ENCODE measurements at places on chromosomes 1 and 21.

DNA sequence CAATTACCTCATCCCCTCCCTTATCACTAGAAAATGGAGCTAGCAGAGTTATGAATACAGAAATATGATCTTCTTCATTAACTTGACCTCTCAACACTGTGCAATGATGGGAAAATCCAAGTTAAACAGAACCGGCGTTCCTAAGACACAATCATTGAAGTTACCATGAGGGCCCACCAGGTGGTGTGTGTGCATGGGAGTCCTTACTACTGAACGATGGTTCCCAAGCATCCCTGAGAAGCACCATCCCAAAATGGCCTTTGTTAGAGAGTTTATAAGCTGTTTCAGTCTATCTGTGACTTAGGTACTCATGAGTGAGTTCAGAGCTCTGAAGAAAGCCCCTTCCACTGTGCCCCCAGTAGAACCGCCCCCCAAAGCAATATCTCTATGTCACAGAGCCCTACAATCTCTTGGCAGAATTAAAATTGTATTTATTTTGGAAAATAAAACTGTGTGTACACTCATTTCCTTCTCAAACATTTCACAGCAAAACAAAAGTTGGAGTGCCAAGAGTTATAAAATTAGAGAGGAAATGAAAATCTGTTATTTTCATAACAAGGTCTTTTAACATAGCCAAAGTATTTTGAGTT is 56.8 kb downstream of the PLD5 start:
- peak; percentile 81 for DNase-seq

DNA sequence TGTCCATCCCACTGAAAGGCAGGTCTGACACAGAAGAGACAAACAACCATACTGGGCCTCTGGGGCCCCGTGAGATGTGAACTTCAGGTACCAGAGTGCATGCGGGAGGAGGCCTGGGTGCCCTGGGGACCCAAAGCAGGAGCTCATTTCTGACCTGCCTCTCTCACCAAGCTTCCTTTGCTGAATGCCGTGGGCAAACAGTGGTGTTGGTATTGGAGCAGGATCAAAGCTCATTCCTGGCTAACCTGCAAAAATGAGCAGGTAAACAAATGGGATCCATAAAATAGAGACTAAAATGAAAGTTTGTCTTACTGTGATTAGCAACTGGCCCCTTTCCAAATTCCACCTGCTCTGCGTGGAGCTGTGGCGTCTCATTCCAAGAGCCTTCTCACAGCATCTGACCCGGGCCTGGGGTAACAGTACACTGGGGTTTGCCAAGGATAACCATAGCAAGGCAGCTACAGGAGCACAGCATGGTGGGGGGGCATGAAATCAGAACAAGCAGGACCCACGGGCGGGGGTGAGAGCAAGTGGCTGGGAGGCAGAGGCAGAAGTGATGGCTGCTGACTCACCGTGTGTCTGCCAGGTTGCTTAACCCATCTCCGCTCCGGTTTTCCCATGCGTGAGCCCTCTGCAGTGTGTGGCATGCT is 103.6 kb downstream of the KIF26B start:
- peak; percentile 68 for DNase-seq

DNA sequence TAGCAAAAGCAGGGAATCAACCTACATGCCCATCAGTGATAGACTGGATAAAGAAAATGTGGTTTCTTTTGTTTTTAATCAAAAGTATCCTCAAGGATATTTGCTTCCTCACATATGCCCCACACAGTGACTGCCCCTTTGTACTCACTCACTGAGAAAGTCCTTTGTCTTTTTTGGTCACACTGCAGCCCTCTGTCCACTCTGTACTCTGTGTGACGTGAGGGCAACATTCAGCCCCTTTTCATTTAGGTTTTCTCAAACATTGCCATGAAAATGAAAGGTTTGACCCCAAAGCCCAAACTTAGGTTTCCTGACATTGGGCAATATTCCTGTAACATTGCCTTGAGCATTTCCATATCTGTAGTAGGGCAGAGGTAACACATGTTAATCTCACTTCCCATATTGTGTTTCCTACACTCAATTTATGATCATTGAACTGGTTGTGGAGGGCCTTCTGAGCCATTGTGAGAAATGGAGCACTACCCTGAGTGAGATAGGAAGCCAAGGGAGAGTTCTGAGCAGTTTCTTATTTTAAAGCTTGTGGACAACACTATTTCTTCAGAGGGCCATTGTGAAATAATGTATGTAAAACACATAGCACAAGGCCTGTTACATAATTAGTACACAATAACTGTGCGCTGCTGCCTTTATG is 501.9 kb upstream of the C1orf87 start:
- DNase-seq, result no peak

- DNase-seq, result no peak
Observed at GRCh38 chr1:76140227-76140626, 65.7 kb downstream of the ST6GALNAC3 start.

GRCh38 chr1:88022516-88022915 is 661.6 kb upstream of the PKN2 start:
- DNase-seq, result no peak

DNA sequence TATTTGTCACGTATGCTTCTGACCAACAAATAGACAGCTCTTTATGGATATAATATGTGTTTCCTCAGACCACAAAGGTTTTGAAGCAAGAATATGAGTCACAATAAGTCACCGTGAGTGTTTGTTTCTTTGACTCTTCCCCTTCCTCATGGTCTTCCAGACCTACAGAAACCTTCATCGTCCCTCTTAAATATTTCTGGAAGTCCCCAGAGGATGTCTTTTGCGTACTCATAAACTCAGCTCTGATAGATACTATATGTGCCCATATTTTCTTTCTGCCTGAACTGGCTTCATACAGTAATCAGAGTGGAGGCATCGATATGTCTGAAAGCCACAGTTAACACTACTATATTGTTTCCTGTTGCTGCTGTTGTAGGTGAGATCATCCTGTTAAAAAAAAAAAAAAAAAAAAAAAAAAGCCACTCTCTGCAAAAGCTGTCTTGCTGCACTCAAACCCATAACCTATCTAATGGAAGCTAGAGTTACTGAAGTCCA is 38.4 kb downstream of the ADAMTS1 start:
- no peak for DNase-seq

DNA sequence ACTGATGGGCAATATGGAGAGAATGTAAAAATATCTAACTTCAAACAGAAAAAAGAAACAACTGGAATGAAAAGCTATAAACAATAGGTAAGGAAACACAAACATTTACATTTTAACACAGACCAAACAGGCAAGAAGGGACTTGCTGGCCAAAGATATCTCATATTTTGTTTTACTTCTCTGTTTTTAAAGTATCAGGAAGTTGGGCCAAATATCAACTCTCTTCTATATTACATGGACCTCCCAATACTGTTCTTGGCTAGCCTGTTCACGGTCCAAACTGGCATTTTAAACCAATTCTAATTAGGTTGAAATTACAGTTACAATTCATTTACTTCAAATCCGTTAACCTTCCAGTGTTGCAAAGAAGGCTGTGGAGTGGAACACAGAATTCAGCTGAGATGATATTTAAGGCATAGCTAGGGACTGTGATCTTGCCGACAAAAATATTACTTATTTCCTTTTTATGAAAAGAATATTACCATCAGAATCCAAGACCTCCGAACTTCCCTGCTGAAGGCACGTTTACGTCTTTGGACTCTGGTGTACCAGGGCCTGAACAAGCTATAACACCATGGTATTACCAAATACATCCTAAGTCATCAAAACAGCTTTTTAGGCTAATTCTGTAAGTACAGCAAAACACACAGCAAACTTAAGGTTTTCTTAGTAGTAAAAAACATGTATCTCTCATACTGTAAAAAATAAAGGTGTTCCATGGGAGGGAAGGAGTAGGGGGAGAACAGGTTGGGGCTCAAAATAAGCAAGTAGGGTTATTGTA is 165.4 kb downstream of the RUNX1 start:
- no peak for DNase-seq

DNA sequence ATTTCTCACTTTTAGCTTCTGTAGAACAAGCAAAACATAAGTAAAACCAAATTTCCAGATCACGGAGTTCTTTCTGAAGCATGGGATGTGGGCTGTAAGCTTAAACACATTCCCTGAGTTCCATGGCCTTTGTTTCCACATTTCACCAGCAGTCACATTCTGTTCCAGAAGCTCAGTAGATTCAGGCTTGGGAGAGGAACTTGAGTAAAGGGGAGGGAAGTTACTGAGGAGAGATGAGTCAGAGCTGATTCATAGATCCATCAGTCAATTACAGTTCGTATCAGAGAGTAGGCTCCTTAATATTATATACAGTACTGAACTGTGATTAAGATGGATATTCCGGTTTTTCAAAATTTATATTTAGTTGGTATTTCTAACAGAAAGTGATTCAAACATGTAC is 614.3 kb downstream of the NCAM2 start:
- no peak for DNase-seq

DNA sequence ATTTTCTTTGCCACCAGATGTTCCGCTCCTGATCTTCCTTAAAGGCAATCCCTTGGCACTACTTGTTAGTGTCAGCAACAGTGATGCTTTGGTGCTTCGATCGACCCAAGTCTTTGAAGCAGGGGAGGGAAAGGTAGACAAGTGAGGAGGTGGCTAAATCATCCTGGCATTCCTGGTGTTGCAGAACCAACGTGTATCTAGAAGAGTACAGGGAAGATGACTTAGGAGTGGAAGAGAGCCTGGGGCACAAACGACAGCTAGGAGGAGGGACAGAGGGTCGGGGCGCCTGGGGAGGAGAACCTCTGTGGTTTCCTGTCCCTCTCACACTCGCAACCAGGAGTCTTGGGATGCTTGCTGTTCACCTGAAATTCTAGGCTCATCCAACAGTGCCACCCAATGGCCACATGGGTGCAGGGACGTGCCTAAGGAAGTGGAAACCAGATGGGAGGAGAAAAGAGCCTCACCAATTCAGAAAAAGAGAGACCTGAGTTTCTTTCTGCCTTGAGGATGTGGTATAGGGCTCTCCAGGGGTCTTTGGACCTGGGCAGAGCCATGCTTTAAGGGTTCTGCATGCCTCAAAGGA is 9.5 kb upstream of the KCNA2 start:
- DNase-seq, result peak; percentile 67

GRCh38 chr21:35645991-35646390 is 414.3 kb downstream of the SETD4 start:
- no peak for DNase-seq

GRCh38 chr1:118997225-118997624 is 9.1 kb upstream of the TBX15 start:
- DNase-seq, result no peak

DNA sequence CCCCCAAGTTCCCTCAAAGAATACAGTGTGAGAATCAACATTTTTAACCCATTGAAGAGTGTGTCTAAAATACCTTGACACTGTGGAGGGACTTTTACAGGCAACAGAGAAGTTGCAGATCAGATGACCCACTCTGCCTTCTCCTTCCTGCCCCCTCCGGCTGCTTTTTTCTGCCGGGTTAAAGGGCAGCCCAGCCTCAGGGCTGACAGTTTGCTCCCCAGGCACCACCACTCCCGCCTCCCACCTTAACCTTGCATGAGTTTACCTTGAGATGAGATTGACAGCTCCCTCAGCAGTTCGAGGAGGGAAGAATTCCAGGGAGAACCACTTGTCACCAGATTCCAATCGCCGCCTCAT is 3.2 kb downstream of the MTHFR start:
- no peak for DNase-seq

GRCh38 chr1:39652105-39652504 is 12.7 kb upstream of the HEYL start:
- DNase-seq, result no peak

DNA sequence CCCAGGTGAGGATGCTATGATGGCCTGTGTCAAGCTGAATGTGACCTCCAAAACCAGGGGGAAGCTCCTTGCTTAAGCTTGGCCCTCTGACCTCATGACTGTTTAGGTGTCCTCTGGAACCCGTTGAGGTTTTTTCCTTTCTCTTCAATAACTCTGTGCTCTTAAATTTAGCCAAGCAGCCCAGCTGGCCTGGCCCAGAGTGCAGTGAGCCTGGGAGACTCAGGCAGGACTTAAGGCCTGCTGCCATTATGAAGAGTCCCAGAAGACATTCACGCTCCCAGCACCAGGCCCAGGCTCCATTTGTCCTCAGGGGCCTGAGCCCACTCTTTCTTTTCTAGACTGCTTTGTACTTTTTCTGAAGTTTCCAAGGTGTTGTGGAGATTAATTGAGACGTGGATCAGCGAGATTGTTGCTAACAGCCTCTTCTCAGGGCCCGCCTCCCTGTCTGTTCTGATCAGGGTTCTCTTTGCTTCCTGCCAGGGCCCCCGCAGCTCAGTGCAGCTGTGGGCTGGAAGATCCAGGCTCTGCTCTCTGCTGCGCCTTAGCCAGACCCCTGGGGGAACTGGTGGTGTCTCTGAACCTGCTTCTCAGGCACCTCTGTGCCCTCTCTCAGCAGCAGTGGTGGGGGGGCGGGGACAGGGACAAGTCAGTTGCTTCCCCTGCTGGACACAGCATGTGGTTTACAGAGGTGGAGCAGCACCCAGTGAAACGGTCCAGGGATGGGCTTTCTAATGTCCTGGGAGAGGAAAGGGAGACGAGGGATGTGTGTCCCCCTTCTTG is 124.2 kb downstream of the GRIK3 start:
- no peak for DNase-seq

DNA sequence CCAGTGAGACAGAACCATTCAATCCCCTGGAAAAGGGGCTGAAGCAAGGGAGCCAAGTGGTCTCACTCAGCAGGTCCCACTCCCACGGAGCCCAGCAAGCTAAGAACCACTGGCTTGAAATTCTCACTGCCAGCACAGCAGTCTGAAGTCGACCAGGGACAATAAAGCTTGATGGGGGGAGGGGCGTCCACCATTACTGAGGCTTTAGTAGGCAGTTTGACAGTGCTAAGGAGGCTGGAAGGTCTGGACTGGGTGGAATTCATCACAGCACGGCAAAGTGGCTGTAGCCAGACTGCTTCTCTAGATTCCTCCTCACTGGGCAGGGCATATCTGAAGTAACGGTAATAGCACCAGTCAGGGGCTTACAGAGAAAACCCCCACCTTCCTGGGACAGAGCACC is 105.4 kb upstream of the GORAB start:
- no peak for DNase-seq

GRCh38 chr1:85417017-85417416 is 47.9 kb downstream of the DDAH1 start:
- no peak for DNase-seq

DNA sequence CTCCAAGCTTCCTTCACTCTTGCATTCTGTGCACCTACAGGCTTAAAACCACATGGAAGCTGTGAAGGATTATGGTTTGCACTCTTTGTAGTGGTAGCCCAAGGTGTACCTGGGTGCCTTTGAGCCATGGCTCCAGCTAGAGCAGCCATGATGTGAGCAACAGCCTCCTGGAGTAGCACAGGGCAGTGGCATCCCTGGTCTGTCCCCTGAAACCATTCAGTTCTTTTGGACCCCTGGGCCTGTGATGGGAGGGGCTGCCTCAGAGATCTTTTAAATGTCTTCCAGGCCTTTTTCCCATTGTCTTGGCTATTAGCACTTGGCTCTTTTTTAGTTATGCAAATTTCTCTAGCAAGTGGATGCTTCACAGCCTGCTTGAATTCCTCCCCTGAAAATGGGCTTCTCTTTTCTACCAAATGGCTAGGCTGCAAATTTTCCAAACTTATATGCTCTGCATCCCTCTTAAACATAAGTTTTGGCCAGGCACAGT is 47.4 kb downstream of the CLCA4 start:
- DNase-seq, result no peak

- DNase-seq, result no peak
Observed at GRCh38 chr21:33618407-33618806, 23.1 kb downstream of the CRYZL1 start.

- DNase-seq, result peak; percentile 52
Observed at GRCh38 chr1:15246960-15247614, at the start of gene FHAD1. Gene FHAD1, plus strand, starts transcription at chr1:15247223. Its CDS starts 4,562 bp downstream, at chr1:15251785.

- no peak for DNase-seq
Observed at GRCh38 chr1:177748080-177748801, 221.6 kb downstream of the SEC16B start.

Measured in NCI-H2081 (cell line).